ENCODE measurements at places on chromosomes 6 and 20. TPM values are rescaled to one million over a fixed set of nuclear protein-coding genes. Genes with fewer than 3 reads are reported as not detected.

- DNase-seq: no peak
Measured at GRCh38 chr6:155108070-155108820, 113.1 kb downstream of the TIAM2 start.

The FRK gene
- total RNA-seq: 1.8 TPM

GRCh38 chr6:96562886-96563285 lies at the start of gene FHL5:
Gene FHL5 (plus strand): TSS chr6:96563128. CDS start chr6:96603614, 40,486 bp downstream.
- no peak for DNase-seq

The GINS1 gene
- 14.8 TPM for total RNA-seq

DNA sequence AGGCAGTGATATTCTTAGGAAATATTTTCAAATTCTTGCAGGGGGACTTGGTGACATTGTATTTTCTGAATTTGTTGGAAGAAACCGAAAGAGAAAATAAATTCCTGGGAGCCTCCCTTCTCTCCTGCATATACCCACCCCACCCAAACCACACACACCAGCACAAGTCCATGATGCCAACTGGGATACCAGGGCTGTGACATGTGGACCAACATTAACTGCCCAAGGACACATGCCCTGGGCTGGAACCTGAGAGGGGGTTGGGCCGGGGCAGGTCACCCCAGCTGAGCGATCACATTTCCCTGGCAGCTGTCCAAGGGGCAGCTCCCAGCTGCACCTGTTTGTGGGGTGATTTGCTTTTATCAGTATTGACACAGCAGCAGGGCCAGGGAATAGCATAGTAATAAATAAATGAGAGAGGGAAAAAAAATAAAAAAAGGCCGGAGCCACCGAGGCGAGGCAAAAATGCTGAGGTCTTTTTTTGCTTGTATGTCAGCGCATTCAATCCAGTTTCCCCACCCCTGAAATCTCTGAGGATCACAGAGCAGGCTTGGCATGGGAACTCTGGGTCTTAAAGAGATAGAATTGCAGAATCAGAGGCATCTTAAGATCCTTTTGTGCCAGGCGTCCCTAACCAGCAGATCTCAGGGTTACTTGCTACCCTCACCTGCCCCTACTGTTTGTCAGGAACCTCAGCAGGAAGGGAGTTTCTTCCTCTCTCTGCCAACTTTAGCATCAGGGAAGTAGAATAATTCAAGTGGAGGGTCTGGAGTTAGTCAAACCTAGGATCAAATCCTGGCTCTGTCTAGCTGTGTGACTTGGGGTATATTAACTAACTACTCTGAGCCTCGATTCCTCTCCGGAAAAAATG lies 66.5 kb upstream of the PIM1 start:
- DNase-seq: no peak

DNA sequence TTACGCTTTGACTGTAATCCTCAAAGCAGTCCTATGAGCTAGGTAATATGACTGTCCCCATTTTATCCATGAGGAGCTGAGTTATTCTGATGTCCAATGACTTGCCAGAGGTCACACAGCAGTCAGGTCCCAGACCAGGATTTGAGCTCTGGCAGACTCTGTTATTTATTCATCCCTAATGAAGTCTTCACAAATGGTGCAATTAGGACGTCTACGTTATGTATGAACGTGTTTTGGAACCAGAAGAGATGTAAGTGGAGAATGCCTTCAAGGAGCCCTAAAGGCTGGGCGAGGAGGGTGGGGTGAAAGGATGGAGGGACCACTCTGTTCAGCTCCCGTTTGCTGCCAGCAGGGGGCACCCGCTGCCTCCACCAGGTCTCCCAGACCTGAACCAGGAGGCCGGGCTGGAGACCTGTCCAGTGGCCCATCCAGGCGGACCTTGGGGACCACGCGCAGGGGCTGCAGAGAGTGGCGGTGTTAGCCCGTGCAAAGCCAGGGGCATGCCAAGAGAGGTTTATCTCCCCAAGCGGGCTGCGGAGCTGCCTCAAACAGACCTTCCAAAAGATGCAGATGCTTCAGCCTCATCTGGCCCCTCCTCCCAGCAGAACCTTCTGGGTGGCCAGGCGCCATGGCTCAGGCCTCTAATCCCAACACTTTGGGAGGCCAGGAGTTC lies 15.2 kb upstream of the ZNF335 start:
- DNase-seq: peak; percentile 84

- DNase-seq: peak; percentile 22
Measured at GRCh38 chr20:34249291-34249690, 8.1 kb downstream of the ASIP start.

GRCh38 chr6:129140526-129140925 lies 257.6 kb downstream of the LAMA2 start:
- no peak for DNase-seq

GRCh38 chr6:75412969-75413662 lies 80.5 kb downstream of the FILIP1 start:
- no peak for DNase-seq

The MCCD1 gene
- not detected for total RNA-seq

DNA sequence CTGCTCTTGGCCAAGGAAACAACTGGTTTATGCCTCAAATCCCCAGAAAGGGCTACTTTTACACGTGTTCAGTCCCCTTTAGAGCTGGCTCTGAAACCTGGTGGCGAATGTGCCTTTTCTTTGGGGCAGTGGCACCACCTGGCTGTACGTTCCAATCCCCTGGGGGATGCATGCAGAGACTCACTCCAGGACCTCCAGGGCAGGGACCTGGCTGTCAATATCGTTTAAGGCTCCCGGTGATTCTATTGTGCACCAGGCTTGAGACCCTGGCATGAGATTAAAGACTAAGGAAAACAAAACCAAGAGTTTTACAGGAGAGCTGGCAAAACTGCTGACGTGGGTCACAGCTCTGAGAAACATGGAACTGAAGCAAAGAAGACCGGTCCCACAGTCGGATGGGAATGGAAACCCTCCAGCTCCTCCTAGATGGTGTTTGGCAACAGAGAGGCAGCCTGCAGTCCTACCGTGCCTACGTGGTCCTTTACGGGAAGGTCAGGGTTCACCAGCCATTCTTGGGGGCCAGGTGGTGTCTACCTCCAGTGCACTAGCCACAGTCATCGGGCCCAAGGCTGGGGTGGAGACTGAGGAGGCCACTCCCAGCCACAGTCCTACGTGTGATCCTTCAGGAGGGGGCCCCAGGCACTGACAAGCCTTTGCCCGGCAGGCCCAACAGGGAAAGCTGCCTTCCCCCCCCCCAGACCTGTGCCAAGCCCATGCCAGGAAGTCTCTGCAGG lies 203.3 kb upstream of the CST7 start:
- DNase-seq: no peak

The ESR1 gene
- total RNA-seq: 0.26 TPM

The RTF2 gene
- 118 TPM for total RNA-seq

DNA sequence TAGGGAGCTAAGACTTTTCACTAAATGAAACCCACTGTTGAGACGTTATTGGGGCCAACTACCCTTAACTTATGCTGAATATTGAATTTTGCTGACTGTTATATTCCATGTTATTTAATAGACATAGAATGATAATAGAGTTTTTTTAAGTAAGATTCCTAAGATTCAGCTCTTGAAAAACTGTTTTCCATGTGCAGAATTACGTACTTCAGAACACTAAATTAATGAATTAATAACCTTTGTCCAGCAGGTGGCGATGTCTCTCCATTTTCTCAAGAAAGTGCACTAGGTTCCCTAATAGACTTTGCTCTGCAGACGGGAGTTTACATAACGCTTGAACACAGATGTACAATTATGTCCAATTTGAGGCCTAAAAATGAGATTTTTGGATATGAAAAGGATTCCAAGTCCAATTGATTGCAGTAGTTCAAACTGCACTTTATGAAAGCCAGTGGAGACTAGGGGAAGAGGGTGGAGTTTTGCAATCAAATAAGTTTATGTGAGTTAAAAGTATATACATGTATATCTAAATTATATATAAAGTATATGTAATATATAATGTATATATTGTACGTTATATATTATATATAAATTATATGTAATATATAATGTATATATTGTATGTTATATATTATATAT lies 282.1 kb downstream of the UST start:
- DNase-seq: peak; percentile 87

DNA sequence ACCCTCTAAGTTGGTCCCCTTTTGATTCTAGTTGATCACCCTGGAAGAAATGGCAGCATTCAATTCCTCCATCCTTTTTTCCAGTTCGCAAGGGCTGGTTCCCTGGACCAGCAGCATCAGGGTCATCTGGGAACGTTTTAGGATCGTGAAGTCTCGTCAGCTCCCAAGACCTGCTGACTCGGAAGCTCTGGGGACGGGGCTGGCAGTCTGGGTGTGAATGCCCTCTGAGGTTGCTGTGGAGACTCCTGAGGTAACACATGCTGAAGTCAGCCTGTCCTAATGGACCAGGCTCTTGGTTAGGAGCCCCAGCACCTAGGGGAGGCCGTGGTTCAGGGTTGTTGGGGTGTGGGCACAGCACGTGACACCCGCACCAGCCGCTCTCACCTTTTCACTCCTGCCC lies 164.1 kb downstream of the SYNDIG1 start:
- DNase-seq: no peak

The BPI gene
- total RNA-seq: not detected

The SIRPA gene
- 74.7 TPM for total RNA-seq

The SUMO4 gene
- not detected for total RNA-seq

The C20orf141 gene
- total RNA-seq: not detected

The EPHA7 gene
- total RNA-seq: 5.7 TPM

GRCh38 chr6:136952714-136953260 lies 30.7 kb downstream of the SLC35D3 start:
- DNase-seq: no peak

DNA sequence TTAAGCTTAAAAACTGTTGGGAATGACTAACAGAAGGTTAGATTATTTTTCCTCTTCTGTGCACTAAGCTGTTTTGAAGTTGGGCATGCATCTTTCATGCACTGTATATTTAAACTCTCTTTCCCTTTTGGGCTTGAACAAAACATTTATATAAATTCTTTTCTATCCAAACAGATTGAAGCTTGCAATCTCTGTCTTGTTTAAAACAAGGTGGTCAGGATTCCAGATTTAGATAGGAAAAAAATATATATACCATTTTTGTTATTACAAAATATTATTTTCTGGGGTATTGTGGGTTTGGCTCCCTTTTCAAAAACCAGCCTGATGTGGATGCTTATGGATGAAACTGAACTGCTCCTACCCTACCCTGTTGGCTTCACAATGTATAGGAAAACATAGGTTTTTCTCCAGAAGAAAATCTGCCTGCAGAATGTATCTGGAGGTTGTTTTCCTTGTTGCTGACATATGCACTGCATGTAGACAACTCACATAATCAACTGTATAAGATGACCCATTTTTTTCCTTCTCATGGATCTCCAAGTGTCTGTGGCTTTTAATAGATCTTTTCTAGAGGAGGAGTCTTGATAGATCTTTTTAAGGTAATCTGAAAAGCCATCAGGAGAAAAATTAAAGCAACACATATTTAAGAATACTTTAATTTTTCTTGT lies 146.3 kb downstream of the PRL start:
- DNase-seq: no peak

The PGK2 gene
- total RNA-seq: not detected

DNA sequence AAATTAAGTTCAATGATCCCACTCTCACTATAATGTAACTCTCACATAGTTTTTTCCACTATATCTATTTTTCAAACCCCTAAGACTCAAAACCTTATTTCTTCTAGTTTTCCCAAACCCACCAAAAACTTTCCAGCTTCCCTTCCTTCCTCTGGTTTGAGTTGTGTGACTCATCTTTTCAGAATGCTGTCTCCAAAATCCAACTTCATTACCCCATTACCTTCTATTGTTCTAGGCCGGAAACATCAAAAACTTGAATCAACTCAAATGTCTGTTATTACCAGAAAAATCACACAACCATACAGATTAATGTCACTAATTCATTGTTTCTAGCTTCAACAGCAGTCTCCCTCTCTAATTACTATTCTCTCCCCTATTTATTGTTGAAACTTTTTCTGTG lies 1090.3 kb downstream of the HACE1 start:
- DNase-seq: no peak

GRCh38 chr6:3061501-3061941 lies 6.8 kb upstream of the RIPK1 start:
- DNase-seq: no peak

DNA sequence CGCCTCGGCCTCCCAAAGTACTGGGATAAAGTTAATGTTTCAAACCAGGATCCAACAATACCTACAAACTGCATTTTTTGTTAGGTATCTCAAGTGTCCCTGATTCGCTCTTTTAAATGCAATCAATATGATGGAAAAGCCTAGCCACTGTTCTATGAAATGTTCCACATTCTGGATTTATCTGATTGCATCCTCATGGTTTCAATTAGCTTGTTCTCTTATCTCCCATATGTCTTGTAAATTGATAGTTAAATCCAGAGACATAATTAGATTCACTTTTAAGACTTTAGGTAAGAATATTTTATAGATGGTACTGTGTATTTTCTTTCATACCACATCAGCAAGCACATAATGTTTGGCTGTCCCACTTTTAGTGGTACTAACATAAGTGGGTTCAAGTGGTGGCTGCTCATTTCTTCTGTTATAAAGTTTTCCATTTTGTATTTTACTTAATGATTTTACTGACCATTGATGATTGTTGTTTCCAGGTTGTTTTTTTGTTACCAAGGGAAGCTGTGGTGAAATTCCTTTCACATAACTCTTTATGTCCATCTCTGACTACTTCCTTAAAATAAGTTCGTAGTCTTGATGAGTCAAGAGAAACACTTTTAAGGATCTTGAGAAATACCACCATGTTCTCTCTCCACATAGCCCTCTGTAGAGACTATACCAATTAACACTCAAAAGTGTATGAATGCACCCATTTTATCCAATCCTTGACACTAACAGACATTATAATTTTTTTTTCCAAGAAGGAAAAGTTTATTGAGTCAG lies 40.5 kb downstream of the RNGTT start:
- DNase-seq: no peak

The TAAR8 gene
- total RNA-seq: not detected

GRCh38 chr20:40435146-40435895 lies 253.7 kb downstream of the MAFB start:
- DNase-seq: no peak

DNA sequence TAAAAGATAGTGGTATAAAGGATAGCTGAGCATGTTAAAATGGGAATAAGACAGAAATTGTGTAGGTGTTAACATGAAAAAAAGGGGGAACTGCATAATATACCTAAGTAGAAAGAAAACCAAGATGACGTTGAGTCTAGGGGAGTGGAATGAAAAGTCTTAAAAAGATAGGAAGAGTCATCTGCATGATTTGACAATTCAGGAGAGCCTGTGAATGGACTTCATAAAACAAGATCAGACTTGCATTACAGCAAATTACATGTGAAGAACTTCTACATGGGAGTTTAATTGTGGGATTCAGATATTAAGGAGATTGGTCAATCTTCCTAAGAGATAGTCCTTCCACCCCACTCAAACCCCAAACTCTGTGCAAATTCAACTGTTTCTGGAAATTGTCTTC lies 85.5 kb downstream of the WASF1 start:
- DNase-seq: no peak

Measured in SK-MEL-5 (cell line).